ENCODE measurements at places on chromosomes 7 and 10.

GRCh38 chr10:97713339-97713825, at the start of gene MARVELD1:
Gene MARVELD1, plus strand, starts transcription at chr10:97713730. Its CDS starts 147 bp downstream, at chr10:97713877.
- peaks cover 6% of the 10 kb centered on the region for H3K36me3 ChIP-seq
- peak; percentile 77 for DNase-seq
- H3K27me3 ChIP-seq, result no peaks in the 10 kb centered on the region
- H3K4me1 ChIP-seq, result no peaks in the 10 kb centered on the region

DNA sequence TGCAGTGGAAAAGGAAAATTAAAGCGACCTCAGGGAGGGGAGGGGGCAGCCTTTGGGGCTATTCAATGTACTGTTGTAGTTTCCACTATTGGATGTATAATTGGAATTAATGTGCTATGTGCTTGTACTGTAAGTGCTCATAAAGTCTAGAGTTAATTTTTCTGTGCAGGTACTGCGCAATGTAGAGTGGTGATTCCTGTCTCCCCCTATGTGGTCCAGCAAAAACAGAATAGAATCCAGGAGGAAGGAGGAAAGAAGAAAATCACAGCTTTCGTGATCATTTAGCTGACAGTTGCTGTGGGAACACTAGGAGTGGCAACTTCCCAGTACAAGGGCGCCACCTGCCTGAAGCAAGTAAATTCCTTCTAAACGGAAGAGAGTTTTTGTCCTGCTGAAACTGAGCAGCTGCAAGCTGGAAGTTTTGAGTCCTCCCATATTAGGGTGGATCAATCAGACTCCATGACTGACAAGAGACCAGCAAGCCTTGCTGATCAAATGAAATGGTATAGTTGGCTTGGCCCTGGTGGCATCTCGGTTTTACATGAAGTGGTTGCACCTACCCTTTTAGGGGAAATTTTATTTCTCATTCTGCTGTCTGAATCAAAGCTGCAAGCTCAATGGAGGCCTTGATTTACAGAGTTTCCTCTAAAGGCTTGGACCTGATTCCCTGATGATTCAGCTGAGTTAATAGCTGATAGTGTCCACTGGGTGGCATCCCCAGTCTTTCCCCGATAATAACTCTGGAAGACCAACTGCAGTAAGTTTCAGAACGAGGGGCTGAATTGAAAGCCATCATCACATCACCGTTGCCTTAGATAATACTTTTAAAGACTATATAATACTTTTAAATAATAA, 299.8 kb downstream of the HGF start:
- H3K27ac ChIP-seq, result no peak overlapping the region
- no peaks in the 10 kb centered on the region for H3K27me3 ChIP-seq
- H3K4me1 ChIP-seq, result peaks cover 11% of the 10 kb centered on the region
- no peaks in the 10 kb centered on the region for H3K36me3 ChIP-seq

- H3K27me3 ChIP-seq, result no peaks in the 10 kb centered on the region
- peak overlapping the region; percentile 93 for H3K27ac ChIP-seq
- H3K4me3 ChIP-seq, result peak overlapping the region; percentile 90
- peaks cover 38% of the 10 kb centered on the region for H3K36me3 ChIP-seq
- peaks cover 22% of the 10 kb centered on the region for H3K4me1 ChIP-seq
Measured at GRCh38 chr7:98879979-98880315, 1.6 kb downstream of the TRRAP start.

- no peaks in the 10 kb centered on the region for H3K36me3 ChIP-seq
- no peaks in the 10 kb centered on the region for H3K4me1 ChIP-seq
- no peaks in the 10 kb centered on the region for H3K27me3 ChIP-seq
- H3K4me3 ChIP-seq, result no peak overlapping the region
Measured at GRCh38 chr7:135095450-135095849, 52.4 kb upstream of the TMEM140 start.

DNA sequence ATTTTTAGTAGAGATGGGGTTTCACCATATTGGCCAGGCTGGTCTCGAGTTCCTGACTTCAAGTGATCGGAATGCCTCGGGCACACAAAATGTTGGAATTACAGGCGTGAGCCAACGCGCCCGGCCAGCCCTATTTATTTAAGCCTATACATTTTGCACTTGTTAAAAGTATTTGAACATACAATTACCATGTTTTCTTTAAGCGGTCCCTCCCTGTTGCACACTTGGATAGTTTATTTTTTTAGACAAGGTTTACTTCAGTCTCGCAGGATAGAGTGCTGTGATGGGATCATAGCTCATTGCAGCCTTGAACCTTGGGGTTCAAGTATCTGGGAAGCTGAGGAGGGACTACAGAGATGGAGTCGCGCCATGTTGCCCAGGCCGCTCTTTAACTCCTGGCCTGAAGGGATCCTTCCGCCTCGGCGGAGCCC, 35.7 kb upstream of the SRRM3 start:
- DNase-seq, result no peak
- peak overlapping the region; percentile 87 for H3K27ac ChIP-seq
- H3K4me3 ChIP-seq, result peak overlapping the region; percentile 46
- H3K27me3 ChIP-seq, result no peaks in the 10 kb centered on the region
- no peaks in the 10 kb centered on the region for H3K4me1 ChIP-seq

DNA sequence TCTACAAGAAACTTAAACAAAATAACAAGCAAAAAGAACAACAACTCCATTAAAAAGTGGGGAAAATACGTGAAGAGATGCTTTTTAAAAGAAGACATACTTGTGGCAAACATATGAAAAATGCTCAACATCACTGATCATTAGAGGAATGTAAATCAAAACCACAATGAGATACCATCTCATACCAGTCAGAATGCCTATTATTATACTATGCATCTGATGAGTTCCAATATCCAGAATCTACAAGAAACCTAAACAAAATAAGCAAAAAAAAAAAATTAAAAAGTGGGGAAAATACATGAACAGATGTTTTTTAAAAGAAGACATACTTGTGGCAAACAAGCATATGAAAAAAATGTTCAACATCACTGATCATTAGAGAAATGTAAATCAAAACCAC, 29.6 kb upstream of the AKR1C3 start:
- no peaks in the 10 kb centered on the region for H3K27me3 ChIP-seq
- no peak overlapping the region for H3K4me3 ChIP-seq
- no peak for DNase-seq
- H3K36me3 ChIP-seq, result no peaks in the 10 kb centered on the region
- H3K4me1 ChIP-seq, result no peaks in the 10 kb centered on the region

GRCh38 chr10:125775491-125776106, at the start of gene MMP21:
Gene MMP21, minus strand, starts transcription at chr10:125775821. Its CDS starts 0 bp downstream, at chr10:125775821.
- no peaks in the 10 kb centered on the region for H3K4me1 ChIP-seq
- H3K36me3 ChIP-seq, result no peaks in the 10 kb centered on the region
- no peaks in the 10 kb centered on the region for H3K27me3 ChIP-seq
- H3K27ac ChIP-seq, result no peak within 1 kb of the TSS

DNA sequence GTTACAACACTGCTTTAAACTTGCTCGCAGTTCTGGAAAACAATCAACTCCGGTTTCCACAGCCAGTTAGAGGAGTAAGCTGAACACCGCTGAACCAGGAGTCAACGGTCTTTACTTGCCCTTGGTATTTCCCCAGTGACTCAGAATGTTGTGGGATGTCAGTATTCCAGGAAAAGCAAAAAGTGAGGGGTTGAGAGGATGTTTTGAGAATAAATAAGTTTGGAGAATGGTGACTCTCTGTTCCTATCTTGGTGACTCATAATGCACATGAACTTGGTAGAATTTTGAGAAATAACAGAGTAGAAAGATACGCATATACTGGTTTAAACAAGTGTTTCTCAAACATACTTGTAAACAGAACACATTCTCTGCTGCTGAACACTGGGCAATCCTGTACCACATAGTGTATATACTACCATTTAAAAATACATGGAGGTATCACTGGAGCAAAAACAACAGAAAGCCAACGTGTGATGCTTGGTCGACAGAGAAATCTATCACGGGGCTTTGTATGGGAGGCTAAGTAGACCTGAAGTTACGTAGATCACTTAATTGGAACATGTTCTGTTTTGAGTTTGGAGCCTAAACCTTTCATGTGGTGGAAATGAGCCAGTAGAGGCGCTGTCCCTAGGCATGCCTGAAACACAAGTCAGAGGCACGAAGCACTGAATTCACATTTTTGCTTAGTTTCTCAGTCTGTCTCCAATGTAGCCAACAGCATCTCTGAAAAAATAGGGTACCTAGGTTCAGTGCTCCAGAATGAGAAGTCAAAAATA, 534.3 kb downstream of the PARD3 start:
- H3K27me3 ChIP-seq, result no peaks in the 10 kb centered on the region
- peak overlapping the region; percentile 19 for H3K27ac ChIP-seq
- DNase-seq, result no peak
- H3K4me3 ChIP-seq, result no peak overlapping the region
- H3K36me3 ChIP-seq, result no peaks in the 10 kb centered on the region

- no peaks in the 10 kb centered on the region for H3K36me3 ChIP-seq
- H3K4me3 ChIP-seq, result no peak overlapping the region
- no peak for DNase-seq
- H3K27me3 ChIP-seq, result no peaks in the 10 kb centered on the region
- no peaks in the 10 kb centered on the region for H3K4me1 ChIP-seq
Measured at GRCh38 chr7:3154317-3154716, 110.7 kb upstream of the CARD11 start.

GRCh38 chr10:86123715-86124114, 242.9 kb downstream of the GRID1 start:
- H3K27ac ChIP-seq, result no peak overlapping the region
- H3K4me1 ChIP-seq, result no peaks in the 10 kb centered on the region
- DNase-seq, result no peak
- H3K36me3 ChIP-seq, result no peaks in the 10 kb centered on the region
- H3K4me3 ChIP-seq, result no peak overlapping the region
- H3K27me3 ChIP-seq, result no peaks in the 10 kb centered on the region

DNA sequence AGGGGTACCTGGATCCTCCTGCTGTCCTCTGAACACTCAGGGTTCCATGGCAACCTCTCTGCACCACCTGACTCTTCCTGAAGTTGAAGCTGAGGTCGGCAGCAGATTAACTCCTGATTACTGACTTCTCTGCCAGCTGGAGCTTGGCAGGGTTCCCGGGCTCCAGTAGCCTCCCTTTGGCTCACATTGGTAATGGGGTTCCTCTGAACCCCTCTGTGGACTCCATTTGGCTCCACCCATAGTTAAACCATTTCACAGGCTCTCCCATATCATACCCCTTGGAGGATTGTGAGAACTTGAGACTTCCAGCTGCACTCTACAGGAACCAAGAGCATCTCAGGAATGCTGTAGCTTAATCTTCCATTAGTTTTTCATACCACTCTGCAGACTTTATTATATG, 292.5 kb downstream of the HDAC9 start:
- no peaks in the 10 kb centered on the region for H3K4me1 ChIP-seq
- no peak overlapping the region for H3K27ac ChIP-seq
- no peaks in the 10 kb centered on the region for H3K36me3 ChIP-seq
- no peak overlapping the region for H3K4me3 ChIP-seq
- DNase-seq, result no peak
- no peaks in the 10 kb centered on the region for H3K27me3 ChIP-seq

DNA sequence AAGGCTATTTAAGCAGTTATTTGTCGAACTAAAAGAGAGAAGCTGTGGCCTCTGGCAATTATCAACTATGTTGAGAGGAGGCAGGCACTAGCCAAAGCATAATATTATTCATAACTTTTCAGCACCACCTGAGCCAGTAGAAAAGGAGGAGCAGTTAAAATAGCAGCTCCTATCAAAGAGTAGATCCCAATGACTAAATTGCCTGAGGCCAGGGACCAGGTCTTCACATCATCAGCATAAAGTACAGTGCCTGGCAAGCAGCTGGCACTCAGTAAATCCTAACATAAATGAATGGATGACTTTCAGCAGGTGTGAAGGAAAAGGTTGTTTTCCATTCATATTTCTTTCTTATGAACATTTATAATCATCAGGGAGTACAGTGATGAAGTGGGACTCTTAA, 309.0 kb upstream of the IMMP2L start:
- no peaks in the 10 kb centered on the region for H3K36me3 ChIP-seq
- no peak for DNase-seq
- H3K27ac ChIP-seq, result no peak overlapping the region
- H3K4me1 ChIP-seq, result no peaks in the 10 kb centered on the region
- no peaks in the 10 kb centered on the region for H3K27me3 ChIP-seq

DNA sequence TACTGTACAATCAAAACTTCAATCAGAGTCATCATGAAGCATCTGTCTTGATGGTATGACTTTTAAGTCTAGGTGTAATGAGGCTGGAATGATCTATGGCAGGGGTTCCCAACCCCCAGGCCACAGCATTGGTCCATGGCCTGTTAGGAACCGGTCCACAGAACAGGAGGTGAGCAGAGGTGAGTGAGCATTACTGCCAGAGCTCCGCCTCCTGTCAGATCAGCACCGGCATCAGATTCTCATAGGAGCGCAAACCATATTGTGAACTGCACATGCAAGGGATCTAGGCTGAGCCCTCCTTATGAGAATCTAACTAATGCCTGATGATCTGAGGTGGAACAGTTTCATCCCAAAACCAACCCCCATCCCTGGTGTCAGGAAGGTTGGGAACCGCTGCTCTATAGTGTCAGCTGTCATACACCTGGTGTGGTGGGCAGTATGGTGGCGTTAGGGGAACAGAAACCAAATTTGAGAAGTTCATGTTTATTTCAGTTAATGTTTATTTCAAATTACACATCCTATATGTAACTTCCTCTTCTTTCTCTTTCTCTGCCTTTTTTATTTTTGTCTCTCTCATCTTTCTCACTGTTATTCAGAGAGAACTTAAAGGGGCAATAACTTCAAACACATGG, 432.6 kb downstream of the TNS3 start:
- no peaks in the 10 kb centered on the region for H3K36me3 ChIP-seq
- H3K27ac ChIP-seq, result no peak overlapping the region
- H3K27me3 ChIP-seq, result no peaks in the 10 kb centered on the region
- no peak overlapping the region for H3K4me3 ChIP-seq

DNA sequence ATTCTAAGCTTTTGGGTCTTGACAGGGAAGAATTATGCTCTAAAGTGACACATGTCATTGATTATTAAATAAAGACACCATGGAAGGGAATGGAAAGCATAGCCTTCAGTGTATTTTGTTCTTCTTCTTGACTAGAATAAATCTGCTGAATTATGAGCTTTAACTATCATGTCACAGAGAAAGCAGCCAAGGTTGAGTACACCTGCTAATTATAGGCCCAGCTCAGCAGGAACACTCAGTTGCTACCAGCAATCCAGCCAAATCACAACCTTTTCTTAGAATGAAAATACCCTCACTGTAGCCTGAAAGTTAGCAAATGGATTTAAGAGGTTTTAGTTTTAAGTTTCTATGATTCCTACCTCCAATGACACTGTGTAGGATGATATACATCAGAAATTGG, 225.3 kb upstream of the RHOBTB1 start:
- no peak for DNase-seq
- no peaks in the 10 kb centered on the region for H3K27me3 ChIP-seq
- H3K4me1 ChIP-seq, result no peaks in the 10 kb centered on the region

DNA sequence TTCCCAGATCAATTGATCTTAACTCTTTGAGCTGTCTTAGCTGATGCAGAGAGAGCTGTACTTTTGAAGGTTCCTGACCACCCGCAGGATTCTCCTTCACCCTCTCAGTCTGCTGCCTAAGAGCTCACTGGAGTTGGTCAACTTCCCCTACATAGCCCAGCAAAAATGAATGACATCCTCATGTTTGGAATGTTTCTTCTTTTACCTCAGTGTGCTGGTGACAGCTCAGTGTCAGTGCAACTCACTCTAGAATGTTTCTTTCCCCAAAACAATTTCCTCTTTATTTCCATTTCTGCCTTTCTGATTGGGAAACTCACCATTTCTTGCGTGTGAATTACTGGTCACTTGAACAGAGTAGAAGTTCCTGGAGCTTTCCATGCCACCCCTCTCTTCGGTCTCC, 48.7 kb downstream of the LSMEM1 start:
- H3K36me3 ChIP-seq, result no peaks in the 10 kb centered on the region
- no peaks in the 10 kb centered on the region for H3K27me3 ChIP-seq

- no peak overlapping the region for H3K4me3 ChIP-seq
- no peaks in the 10 kb centered on the region for H3K4me1 ChIP-seq
Measured at GRCh38 chr7:121576148-121576917, 180.2 kb upstream of the FAM3C start.

Data from right atrium auricular region (tissue), 2 donors.